ENCODE measurements at places on chromosomes 2 and 18.

DNA sequence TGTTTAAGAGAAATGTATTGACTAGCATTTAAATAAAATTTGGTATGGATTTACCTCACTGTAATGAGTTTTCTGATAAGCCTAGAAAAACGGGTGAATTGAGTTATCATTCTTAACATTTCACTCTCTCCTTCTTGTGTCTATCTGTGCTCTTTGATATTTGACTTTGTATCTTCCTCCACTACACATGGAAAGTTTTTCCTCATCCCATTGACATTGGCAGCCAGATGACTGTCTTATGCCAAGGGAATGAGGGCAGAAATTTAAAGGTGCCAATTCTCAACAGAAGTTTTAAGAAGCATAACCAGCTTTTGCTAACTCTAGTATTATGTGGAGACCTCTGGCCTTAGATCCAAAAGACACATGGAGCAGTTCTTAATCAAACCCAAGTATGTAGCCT is 376.6 kb downstream of the DSEL start:
- no peak for DNase-seq

GRCh38 chr2:236107942-236108625 is 60.1 kb downstream of the GBX2 start:
- DNase-seq = no peak

DNA sequence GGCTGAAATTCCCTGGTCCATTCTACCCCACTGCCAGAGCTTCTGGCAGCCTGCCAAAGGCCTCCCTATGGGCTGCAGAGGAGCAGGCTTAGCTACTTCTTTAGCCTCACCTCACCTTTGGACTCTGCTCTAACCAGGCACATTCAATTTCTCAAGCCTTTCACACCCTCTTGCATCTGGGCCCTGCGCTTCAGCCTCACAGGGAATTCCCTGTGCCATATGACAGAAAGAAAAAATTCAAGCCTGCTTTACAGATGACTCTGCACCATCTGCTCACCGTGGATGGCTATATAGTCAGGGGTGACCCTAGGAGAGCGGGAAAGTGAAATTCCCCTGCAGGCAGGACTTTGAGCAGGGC is 62.5 kb downstream of the REEP1 start:
- no peak for DNase-seq

GRCh38 chr2:29796446-29796845 is 124.9 kb downstream of the ALK start:
- no peak for DNase-seq

DNA sequence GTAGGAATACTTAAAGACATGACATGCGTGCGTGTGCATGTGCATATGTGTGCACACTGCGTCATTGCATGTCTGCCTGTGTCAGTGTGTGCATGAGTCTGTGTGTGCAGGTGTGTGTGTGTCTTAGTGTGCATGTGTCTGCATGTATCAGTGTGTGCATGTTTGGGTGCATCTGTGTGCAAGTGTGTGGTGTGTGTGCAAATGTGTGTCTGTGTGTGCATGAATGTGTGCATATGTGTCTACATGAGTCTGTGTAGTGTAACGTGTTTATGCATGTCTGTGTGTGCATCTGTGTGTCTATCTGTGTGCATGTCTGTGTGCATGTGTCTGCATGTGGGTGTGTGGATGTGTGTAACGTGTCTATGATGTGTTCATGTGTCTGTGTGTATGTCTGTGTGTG is 30.5 kb downstream of the KCNG2 start:
- DNase-seq = no peak

GRCh38 chr2:223460774-223461211 is 141.4 kb downstream of the SCG2 start:
- DNase-seq = peak; percentile 26

DNA sequence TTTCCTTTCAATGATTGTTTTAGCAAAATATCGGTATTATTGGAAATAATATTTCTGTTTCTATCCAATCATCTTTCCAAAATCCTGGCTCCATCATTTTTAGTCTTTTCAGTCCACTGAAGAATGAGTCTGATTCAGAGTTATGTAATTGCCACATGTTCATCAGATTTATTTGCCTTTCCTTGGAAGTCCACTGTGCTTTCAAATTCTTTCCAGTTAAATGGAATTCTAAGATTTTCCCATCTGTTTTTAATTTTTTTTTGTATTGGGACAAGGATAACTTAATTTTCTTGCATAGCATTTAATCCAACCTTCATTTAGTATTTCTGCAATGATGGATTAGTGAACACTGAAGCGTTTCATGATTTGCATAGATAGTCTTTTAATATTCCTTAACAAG is 521.5 kb upstream of the NRXN1 start:
- no peak for DNase-seq

GRCh38 chr2:233015019-233015645 is 2.1 kb upstream of the NGEF start:
- no peak for DNase-seq

DNA sequence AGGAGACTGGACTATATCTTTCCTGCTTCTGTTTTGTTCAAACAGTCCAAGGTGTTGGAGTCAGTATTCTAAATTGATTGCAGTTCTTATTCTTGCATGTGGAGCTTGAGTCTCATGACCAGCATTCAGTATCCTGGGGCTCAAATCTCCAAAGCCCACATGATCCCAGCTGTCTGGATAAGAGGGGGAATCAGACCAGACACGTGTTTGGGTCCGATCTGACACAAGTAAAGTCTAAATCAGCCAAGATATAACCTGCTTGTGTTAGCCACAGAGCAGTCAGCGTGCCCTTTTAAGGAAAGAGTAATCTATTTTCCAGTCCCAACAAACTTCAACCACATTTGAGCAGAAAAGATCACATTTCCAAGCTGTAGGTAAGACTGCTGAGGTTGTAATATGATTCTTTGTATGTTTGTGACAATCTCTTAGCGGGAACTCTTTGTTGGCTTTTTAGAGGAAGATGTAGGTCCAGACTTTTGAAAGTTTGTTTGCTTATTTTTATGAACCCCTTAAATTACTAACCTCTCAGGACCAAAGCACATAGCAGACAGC is 334.6 kb downstream of the SLC4A3 start:
- no peak for DNase-seq

DNA sequence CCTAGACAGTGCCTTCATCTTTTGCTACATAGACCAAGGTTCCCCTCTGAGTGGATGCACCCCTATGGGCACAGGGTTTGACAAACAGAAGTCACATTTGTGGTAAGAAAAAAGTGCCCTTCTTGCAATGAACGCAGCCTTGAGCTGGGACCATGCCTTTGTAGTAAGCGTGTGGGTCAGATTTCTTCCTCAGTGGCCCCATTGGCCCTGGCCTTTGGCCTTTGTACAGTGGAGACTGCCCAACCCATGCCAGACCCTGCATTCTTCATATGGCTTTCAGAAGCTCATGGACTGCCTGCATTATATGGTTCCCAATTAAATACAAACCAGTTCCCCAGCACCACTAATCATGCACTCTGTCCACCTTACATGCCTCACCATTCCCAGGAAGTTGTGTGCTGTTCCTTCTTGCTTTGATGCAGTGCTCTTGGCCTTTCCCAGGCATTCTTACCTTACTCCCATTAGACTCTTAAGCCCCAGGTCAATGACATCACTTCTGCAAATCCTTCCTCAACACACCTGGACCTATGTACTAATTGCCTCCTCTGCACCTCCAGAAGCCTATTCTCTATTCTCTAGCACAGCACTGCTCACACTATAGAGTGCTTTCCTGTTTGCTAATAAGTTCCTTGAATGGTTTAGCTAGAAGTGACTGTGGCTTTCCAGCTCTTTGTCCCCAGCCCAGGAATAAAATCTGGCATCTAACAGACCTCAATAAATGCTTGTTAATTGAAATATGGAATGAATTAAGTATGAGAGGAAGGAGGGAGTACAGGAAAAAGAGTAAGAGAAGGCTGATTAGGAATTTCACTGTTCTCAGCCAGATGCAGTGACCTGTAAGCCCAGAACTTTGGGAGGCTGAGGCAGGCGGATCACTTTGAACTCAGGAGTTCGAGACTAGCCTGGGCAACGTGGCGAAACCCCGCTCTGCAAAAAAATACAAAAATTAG is 60.2 kb downstream of the TMEM247 start:
- no peak for DNase-seq

DNA sequence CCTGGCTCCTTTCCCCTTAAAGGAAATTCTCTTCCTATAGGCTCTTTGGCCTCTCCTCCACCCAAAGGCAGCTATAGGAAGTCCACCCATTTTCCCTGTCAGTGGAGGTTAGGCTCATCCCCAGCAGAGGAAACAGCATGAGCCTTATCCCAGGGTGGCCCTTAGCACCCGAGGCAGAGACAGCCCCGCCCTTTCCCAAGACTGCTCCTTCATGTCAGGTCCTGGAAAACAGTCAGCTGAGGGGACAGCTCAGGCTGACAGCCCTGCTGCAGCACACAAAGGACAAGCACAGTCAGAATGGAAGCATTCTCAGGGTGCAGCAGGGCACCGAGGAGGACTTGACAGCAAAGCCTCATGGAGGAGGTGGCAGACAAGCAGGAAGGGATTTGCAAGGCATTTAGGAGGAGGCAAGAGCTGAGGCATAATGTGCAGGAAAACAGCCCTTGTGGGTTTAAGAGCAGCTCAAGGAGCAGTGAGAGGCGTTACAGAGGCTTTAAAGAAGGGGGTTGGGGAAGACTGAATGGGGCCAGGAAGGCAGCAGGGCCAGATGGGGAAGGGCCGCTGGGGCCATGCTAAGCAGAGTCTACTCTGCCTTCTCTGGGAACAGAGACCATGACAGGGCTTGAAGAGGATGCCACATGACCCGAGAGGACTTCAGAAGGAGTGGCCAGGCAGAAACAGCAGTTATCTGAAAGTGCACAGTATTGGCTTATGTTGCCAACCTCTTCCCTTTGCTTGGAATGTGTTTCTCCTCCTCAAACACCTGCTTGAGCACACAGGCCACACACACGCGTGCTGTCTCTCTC is 216.6 kb downstream of the SH3BP4 start:
- DNase-seq = no peak

DNA sequence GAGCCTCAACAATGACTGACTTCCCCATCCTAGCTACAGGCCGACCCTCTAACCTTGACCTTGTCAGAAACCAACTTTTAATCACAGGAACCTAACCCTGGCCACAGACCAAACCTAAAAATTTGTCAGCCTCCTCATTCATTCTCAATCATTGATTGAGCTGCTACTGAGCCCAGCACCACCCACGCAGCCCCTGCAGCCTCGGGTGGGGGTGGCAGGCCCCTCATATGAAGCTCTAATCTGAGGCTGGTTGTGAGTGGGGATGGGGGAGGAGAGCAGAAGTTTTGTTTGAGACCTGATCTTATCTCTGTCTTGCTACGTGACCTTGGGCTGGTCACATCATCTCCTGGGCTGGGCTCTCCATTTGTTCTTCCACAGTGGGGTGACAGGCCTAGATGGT is 99.5 kb upstream of the EPAS1 start:
- DNase-seq = no peak

DNA sequence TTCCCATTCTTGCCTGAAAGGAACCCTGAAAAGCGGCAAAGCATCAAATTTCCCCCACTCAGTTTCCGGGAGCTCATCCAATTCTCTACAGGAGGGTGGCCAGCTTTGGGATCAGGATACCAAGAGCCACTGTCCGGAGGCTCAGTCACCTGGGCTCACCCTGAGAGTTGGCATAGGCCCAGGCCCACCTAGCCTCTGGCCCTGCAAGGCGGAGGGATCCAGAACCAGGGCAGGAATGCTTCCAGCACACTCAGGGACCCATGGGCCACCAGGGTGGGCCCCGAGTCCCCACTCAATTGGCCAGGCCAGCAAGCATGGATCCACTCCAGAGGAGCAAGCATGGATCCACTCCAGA is 432.9 kb upstream of the MYT1L start:
- no peak for DNase-seq

DNA sequence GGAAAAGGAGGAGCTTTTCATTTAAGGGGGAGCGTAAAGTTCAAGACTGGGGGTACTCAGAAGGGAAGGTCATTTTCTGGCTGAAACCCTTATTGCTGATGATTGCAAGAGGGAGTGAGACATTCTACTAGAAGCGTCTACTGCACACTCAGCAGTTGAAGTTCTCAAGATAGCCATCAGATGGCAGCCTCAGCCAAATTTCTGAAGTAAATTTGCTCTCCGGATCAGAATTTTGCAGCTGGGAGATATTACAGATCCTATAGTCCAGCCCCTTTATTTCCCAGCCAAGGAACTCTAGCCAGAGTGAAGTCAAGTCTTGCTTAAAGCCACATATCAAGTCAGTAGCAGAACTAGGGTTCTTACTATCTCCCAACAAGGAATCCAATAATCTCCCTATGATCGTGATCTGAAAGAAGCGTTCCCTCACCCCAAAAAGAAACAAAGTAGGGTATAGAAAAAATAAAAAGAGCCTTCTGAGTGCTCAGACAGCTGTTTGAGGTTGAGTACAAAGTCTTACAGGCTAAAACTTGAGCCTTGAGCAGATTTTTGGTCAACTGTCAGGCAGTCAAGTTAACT is 24.0 kb downstream of the RAX start:
- peak; percentile 47 for DNase-seq

GRCh38 chr2:181954538-181954883 is 31.1 kb upstream of the PPP1R1C start:
- no peak for DNase-seq

- no peak for DNase-seq
These were observed at the start of gene SLC30A3 for GRCh38 chr2:27262379-27263286. SLC30A3 (minus strand) TSS chr2:27263047; CDS start chr2:27262906, 141 bp downstream.

GRCh38 chr18:45825258-45826044 is at the start of gene SIGLEC15:
SIGLEC15 (plus strand) TSS chr18:45825675; CDS start chr18:45825729, 54 bp downstream.
- DNase-seq = no peak
